Kidney (tissue), 22 donors: ENCODE measurements at places on chromosomes 1 and 21. TPM values are rescaled to one million over a fixed set of nuclear protein-coding genes. Genes with fewer than 3 reads are reported as not detected.

Gene FOXD3
- 0.31 TPM for total RNA-seq

Gene CD52
- 30.8 TPM for total RNA-seq

GRCh38 chr1:168728473-168729404, at the start of gene DPT:
TSS of gene DPT (minus strand) at chr1:168729206. CDS start at chr1:168729174, 32 bp downstream.
- DNase-seq = no peak

- no peak for DNase-seq
Measured at GRCh38 chr1:43947874-43948437, 1.2 kb downstream of the IPO13 start.

Gene AGT
- 30.1 TPM for total RNA-seq
